ENCODE measurements at places on chromosomes 11 and 22.

DNA sequence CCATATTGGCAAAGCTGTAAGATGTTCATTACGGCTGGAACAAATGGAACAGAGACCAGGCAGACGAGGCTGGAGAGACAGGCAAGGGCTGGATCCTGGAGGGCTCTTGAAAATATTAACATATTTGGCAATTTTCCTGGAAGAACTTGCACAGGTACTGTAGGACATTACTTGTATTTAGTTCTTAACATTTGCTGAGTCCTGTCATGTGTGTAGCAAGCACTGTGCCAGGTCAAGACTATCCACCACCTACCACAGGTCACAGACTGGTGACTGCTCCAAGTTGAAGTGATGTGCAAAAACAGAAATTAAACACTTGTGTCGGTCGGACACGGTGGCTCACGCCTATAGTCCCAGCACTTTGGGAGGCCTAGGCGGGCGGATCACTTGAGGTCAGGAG is 58.7 kb upstream of the TNRC6B start:
- no peak for DNase-seq

- no peak for DNase-seq
Measured at GRCh38 chr11:118918686-118919280, 6.9 kb downstream of the BCL9L start.

DNA sequence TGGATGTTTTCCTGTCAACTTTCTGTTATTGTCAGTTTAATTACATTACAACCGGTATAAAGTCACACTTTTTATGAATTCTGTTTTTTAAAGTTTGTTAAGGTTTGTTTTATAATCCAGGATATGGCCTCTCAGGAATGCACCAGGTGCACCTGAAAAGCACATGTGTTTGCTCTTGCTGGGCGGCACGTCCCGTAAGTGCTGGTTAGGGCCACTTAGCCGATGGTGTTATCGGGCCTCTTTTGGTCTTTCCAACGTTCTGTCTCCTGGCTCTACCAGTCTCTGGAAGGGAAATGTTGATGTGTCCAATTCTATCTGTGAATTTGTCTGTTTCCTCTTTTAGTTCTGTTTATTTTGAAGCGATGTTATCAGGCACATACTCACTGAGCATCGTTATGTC is 695.7 kb downstream of the BRD1 start:
- no peak for DNase-seq

DNA sequence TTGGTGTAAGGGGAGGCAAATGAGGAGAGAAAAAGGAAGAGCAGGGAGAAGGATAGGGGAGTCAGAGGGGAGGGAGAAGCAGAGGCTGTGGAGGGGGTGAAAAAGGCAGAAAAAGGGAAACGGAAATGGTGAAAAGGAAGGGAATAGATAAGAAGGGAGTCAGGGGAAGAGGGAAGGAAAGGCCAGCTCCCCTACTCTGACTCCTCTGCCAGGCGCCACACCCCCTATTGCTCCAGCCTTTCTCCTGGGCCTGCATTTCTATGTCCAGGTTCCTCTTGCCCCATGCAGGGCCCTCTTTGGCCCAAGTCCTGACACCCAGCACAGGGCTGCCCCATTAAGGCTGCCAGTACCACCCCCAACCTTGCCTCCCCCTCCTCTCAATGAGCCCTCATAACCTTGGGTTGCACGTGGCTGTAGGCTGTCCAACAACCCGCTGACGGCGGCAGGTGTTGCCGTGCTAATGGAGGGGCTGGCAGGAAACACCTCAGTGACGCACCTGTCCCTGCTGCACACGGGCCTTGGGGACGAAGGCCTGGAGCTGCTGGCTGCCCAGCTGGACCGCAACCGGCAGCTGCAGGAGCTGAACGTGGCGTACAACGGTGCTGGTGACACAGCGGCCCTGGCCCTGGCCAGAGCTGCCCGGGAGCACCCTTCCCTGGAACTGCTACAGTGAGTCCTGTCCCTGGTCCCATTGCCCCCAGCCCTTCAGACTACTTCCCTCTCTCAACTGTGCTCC is 3.4 kb upstream of the NHERF4 start:
- peak; percentile 23 for DNase-seq

- peak; percentile 4 for DNase-seq
Measured at GRCh38 chr11:29448246-29448877, 568.5 kb downstream of the KCNA4 start.

DNA sequence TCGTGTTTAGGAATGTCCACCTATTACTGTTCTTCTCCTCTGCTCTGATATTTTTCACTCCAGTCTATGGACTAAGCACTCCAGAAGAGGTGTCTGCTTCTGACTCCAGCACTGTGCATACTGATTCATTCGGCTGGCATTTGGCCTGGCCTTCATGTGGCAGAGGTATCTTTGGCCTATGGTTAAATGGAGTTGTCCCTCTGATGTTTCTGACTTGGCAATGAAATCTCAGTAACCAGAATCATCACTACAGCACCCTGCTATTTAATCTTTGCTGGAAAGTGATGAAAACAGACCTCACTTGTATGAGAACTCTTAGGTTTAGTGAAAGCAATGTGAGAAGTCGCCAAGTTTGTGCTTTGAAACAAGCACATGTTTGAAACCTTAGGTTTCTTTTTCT is 155.2 kb downstream of the MAML2 start:
- DNase-seq = no peak

- DNase-seq = no peak
Measured at GRCh38 chr11:45178890-45179671, 32.6 kb downstream of the PRDM11 start.

GRCh38 chr11:114166897-114167323 is 107.4 kb downstream of the ZBTB16 start:
- DNase-seq = peak; percentile 62

GRCh38 chr11:57770793-57771192 is 9.2 kb downstream of the CTNND1 start:
- no peak for DNase-seq

GRCh38 chr11:64186492-64187165 is 658 bp downstream of the STIP1 start:
- DNase-seq = no peak
